ENCODE measurements at places on chromosomes 7 and 10.
A peak's percentile ranks its signal among the peaks of the same experiment; 100 is the strongest.

GRCh38 chr7:35799846-35800717, 775 bp upstream of the SEPTIN7 start:
- DNase-seq, result peak; percentile 81

DNA sequence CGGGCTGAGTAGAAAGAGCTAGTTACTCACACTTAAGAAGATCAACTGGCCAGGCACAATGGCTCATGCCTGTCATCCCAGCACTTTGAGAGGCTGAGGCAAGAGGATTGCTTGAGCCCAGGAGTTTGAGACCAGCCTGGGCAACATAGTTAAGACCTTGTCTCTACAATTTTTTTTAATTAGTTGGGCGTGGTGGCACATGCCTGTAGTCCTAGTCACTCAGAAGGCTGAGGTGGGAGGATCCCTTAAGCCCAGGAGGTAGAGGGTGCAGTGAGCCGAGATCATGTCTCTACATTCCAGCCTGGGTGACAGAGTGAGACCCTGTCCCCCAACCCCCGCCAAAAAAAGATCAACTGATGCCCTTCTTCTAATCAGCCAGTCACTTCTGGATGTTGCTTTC, 74.6 kb upstream of the ATP6V0A4 start:
- no peak for DNase-seq

DNA sequence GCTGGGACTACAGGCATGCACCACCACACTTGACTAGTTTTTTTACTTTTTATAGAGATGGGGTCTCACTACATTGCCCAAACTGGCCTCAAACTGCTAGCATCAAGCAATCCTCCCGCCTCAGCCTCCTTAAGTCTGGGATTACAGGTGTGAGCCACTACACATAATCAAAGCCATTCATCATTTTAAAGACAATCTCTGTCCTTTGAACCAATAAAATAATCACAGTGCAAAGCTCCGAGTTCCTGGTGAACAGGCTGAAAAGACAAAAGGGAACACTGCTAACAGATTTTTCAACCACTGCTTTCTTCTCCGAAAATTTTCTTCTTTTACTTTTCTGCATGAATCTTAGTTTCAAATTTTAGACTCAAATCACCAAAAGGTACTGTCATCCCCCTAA, 58.5 kb downstream of the PARD3 start:
- no peak for DNase-seq

GRCh38 chr7:120553491-120553890, 280.5 kb downstream of the KCND2 start:
- no peak for DNase-seq

- no peak for DNase-seq
These were observed 7.1 kb downstream of the VIM start for GRCh38 chr10:17235136-17235535.

DNA sequence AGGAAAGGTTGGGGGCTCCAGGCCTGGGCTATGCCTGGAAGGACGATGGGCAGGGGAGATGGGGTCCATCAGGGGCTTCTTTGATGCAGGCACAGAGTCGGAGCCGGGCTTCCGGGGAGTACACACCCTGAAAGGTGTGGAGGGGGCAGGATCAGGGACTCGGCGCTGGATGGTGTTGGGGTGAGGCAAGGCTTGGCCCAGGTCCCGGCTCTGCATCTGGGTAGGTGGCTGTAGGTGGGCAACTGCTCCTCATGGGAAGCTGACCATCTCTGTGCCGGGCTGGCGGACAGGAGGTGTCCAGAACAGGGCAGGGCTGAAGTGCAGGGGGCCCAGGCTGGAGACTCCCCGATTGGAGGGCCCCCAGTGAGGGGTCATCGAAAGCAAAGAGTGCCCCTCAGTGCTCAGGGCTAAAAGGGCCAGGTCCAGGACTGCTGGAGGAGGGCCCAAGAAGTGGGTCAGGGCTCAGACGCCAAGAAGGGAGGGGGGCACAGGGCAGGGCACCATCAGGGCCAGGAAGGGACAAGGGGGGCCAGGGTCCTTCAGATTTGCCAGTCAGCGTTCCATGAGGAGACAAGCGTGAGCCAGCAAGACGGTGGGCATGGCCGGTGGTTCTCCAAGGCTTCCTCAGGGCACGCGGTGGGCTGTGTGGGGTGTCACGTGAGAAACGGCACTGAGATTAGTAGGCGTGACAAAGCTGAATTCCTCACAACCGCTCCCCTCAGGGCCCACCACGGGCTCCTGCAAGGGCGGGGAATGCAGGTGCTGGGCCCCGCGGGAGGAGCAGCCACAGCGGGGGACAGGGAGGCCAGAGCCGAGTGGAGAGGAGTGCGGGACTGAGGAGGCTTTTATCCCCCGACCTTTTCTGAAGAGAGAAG, 97.0 kb downstream of the BMS1 start:
- DNase-seq, result no peak

GRCh38 chr10:58513188-58514110, 777 bp downstream of the BICC1 start:
- no peak for DNase-seq

- no peak for DNase-seq
These were observed 14.9 kb downstream of the GTF2I start for GRCh38 chr7:74672343-74672915.

GRCh38 chr10:66752714-66753113, 173.1 kb upstream of the LRRTM3 start:
- no peak for DNase-seq

DNA sequence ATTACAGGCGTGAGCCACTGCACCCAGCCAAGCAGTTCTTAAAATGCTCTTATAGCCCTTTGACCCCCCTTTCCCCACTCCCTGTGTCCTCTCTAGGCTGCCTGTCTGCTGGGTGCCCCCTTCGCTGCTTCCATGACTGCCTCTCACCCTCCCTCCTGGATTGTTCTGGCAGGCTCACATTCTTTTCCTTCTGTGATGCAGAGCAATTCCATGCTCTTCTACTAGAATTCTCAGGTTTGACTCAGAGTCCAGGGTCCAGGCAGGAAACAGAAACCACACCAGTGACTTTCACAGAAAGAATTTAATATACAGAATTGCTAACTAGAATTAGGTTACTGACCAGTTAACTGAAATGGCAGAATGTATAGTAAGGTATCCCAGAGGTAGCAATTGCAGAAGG, 244.8 kb downstream of the BAMBI start:
- no peak for DNase-seq

DNA sequence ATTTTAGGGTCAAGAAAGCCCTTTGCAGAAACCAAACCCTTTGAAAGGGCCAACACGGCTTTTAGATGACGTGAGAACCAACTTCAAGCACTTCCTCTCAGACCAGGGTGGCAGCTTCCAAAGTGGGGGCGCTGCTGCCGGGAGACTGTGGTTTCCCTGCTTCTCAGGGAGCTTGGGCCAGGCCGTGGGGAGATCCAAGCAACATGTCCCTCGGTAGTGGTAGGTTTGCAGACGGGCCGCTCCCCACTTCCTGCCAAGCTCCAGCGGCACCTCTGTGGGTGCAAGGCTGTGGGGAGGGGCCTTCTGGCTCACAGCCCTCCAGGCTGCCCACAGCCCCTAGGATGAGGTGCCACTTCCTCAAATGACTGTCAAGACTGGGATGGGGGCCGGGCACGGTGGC, 132.4 kb downstream of the FAM53B start:
- no peak for DNase-seq

DNA sequence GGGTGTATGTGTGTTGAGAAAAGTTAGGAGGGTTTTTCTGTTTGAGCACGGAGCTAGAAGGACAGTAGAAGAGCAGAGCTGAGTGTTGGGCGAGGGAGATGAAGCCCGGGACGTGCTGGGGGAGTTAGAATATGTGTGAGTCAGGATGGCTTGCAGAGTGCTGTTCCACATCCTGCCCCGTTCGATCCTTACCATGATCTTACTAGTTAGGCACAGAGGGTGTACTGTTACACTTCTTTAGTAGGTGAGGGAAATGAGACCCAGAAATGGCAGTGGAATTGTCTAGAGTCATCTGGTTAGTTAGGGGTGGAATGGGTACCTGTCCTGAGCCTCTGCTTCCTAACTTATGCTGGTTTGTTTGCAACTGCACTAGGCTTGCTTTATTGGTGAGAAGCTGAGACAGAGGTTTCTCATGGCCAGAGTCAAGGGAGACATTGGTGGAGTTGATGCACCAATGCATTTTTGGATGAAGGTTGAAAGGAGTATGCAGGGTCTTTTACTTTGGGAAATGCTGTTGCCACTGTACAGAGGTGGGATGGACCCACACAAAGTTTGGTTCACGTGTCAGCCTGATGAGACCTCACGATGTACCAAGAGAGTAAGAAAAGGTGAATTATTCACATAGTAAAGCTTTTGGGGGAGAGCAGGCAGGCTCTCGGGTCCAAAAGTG, 42.4 kb downstream of the CCNY start:
- DNase-seq, result peak; percentile 8

GRCh38 chr10:60050366-60050765, 144.0 kb upstream of the CCDC6 start:
- no peak for DNase-seq

- DNase-seq, result no peak
These were observed 60.8 kb downstream of the ADRA2A start for GRCh38 chr10:111137587-111137986.

DNA sequence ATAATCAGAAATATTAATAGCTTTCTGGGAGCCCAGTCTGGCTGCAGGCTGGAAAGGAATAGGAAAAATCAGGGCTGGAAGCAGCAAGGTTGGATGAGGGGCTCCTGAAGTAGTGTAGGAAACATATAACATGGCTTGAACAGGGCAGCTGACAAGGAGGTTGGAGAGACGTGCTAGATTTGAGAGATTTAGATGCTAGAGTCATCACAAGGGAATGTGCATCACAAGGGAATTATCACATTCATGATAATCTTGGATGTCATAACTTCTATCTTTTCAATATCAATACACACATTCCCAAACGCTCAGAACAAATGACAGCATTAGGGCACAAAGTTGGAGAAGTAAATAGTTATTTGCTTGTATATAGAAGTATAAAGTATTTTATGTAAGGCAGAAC, 120.9 kb upstream of the EGFR start:
- no peak for DNase-seq

DNA sequence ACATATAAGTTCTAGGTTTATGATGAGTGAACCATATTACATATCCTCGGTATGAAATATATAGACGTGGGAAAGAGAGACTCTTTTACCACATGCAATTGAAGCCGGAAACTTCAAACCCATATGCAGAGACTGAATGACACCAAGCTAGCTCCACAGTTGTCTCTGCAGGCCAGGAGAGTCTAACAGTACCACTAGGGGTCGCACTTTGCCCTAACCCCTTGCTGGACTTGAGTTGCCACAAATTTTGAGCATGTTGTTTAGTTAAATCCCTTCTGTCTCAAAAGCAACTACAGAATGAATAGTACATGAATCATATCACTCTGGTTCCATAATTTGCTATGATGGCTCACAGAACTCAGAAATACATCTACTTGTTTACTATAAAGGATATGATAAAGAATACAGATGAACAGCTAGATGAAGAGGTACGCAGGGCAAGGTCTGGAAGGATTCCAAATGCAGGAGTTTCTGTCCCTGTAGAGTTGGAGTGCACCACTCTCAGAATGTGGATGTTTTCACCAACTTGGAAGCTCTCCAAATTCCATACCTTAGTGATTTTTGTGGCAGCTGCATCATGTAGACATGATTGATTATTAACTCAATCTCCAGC, 112.4 kb upstream of the YAE1 start:
- DNase-seq, result peak; percentile 47

- DNase-seq, result no peak
These were observed 57.6 kb upstream of the SLC35B4 start for GRCh38 chr7:134374291-134374690.

- DNase-seq, result no peak
These were observed 93.1 kb downstream of the TMEM178B start for GRCh38 chr7:141166926-141167325.

DNA sequence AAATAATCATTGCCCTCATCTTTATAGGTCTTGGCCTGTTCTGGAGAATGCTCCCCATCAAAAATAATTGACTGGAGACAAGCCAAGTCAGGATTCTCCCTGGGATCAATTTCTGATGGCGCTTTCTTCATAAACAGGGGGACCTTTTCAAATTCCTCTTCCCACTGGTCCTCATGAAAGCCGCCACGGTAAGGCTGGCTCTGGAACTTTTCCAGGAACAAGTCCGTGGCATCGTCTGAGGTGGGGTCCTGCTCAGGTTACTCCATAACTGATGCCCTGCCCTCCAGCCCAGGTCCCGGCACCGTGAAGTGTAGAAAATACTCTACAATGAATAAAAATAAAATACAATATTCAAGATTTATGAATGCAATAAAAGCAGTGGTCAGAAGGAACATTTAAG, 79.4 kb upstream of the IGFBP3 start:
- DNase-seq, result no peak

GRCh38 chr7:112202816-112203215, 3.4 kb downstream of the DOCK4 start:
- DNase-seq, result no peak

DNA sequence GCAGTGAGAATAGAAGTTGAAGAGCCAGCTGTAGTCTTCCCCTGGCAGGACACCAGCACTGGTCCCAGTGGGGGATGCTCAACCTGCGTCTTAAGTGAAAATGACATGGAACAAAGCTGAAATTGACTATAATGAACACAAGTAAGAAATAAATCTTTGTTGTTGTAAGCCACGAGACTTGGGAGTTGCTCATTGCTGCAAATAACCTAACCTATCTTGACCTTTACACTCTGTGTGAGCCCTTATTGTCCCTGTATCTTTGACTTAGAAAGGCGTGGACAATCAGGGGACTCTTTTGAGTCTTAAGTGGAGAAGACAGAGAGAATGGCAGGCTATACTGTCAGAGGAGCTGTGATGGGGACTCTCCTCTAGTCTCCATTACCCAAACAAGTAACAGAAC, 16.9 kb downstream of the ZC3HAV1L start:
- DNase-seq, result no peak

GRCh38 chr7:120997882-120998474, 9.5 kb downstream of the CPED1 start:
- DNase-seq, result no peak

GRCh38 chr7:2628130-2628482, 3.7 kb upstream of the TTYH3 start:
- no peak for DNase-seq

GRCh38 chr10:89431977-89432376, 17.6 kb downstream of the IFIT5 start:
- no peak for DNase-seq

- no peak for DNase-seq
These were observed 601.1 kb upstream of the FOXK1 start for GRCh38 chr7:4080954-4081353.

- DNase-seq, result no peak
These were observed 274.5 kb upstream of the PPP2R2D start for GRCh38 chr10:131626274-131626673.

DNA sequence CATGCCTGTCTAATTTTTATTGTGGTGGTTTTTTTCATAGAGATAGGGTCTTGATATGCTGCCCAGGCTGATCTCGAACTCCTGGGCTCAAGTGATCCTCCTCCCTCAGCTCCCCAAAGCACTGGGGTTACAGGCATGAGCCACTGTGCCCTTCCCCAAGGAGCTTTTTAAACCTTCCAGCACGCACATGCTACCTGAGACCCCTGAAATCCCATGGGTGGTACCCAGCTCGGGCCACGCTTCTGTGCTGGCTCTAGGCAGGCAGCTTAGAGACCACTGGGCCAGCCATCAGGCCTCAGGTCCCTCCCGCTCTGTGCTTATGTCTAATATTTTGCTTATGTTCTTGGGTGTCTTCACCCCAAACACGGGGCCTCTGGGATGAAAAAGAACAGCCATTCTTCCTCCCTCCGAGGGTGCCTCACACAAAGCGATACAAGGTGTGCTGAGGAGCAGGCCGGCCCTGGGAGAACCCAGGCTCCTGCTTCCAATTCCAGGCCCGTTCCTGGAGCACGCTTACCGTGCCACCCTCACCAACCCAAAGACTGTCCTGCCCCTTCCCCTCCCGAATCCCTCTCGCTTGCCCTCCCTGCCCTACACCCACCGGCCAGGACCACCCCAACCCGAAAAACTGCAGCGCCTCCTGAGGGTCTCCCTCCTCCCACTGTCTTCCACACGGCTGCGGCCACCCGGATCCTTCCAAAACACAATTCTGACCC, 10.9 kb downstream of the SPOCK2 start:
- DNase-seq, result no peak

Measured in activated CD4-positive, alpha-beta T cell treated with anti-CD3 and anti-CD28 coated beads for 4 hours (primary cell).